ENCODE measurements at places on chromosomes 4 and X.

DNA sequence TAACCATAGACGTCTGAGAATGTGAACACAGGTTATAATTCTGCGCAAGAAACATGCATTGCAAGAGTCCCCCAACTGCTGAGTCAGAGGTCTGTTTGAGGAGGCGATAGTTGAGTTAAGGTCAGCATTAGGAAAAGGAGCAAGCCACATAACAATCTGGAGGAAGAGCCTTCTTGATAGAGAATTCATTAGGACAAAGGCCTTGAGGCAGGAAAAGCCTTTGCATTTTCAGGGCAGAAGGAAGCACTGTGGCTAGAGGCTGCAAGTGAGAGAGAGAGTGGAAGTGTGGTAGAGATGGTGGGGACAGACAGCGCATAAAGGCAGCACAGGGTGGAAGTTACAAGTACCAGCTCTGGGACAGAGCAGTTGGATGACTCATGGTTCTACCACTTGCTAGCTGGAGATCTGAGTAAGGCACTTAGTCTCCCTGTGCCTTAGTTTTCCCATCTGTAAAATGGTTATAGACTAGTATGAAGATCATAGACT is 125.8 kb upstream of the LNX1 start:
- no peak for DNase-seq

GRCh38 chr4:123615901-123616300 is 219.3 kb downstream of the SPRY1 start:
- DNase-seq, result no peak

GRCh38 chr4:159024266-159024665 is 78.6 kb upstream of the RAPGEF2 start:
- DNase-seq, result no peak

DNA sequence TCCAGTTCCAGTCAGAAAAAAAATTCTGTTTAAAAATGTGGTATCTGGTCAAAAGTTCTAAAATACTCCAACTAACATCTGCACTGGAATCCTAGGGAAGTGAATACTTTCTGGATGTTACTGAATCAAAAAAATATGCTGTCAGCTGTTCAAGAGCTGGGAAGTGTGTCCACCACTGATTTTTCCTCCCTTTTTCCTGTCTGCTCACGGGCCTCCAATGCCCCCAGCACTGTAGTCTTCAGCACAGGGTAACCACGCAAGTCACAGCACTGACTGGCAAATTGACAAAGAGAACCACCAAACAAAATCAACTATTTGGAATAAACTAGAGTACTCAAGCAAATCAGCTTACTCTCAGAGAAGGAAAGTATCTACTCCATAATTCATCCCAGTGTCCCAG is 9.9 kb downstream of the VEGFC start:
- no peak for DNase-seq

GRCh38 chr4:57214654-57215411 is 104.6 kb upstream of the IGFBP7 start:
- DNase-seq, result no peak

- DNase-seq, result no peak
These were observed 500.1 kb downstream of the STPG2 start for GRCh38 chr4:97643179-97643578.

GRCh38 chrX:106415276-106415895 is 196.4 kb upstream of the RADX start:
- DNase-seq, result no peak

DNA sequence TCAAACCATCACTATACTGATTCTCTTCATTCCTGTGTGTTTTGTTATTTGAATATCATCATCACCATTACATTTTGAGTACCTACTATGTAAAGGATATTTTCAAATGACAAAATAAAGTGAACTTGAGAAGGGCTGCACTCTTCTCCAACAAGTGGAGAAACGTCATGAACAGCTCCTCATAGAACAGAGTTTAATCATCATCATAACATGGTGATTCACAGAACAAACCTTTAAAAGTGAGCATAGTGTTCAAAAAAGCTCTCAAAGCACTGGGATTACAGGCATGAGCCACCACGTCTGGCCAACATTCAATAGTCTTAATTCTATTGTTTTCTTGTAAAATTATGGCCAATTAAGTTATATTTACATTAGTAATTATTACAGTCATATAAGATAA is 993.9 kb downstream of the PDHA2 start:
- no peak for DNase-seq

- no peak for DNase-seq
These were observed 29.9 kb downstream of the FGFRL1 start for GRCh38 chr4:1041147-1041935.

- no peak for DNase-seq
These were observed 11.6 kb downstream of the RBMX2 start for GRCh38 chrX:130413415-130413814.

DNA sequence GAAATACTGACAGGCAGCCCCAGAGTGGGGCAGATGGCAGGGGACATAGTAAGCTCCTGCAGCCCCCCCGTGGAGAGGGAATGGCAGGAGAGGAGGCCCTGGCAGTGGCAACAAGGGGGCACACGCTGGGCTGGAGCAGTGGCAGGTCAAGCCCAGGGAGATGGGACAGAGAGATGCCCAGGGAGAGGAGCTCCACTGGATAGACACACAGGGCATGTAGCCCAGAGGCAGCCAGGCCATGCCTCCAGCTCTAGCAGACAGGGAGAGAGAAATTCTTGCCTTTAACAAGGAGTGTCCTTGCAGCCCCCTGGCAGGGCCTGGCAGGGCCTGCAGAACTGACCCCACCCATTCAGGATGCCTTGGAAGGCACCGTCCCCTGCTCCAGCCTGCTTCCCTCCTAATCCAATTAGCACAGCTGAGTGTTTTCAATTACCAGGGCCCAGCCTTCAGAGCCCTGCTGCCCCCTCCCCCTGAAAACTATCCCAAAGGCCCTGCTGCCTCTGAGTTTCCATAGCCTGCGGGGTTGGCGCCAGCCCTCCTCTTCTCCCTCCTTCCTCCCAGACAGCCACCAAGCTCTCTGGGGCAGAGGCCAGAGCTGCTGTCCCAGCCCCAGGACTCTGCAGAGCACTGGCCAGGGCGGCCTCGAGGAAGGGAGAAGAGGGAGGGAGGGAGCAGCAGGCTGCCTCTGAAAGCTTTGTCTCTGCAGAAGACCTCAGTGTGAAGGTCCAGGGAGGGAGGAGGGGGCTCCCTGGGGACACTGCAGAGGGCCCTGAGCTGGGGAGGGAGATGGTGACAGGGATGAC is 12.5 kb downstream of the L1CAM start:
- no peak for DNase-seq

- DNase-seq, result peak; percentile 15
These were observed 72.9 kb upstream of the ENOX2 start for GRCh38 chrX:130975947-130976346.

GRCh38 chr4:177596035-177596434 is 153.8 kb upstream of the AGA start:
- DNase-seq, result peak; percentile 26

DNA sequence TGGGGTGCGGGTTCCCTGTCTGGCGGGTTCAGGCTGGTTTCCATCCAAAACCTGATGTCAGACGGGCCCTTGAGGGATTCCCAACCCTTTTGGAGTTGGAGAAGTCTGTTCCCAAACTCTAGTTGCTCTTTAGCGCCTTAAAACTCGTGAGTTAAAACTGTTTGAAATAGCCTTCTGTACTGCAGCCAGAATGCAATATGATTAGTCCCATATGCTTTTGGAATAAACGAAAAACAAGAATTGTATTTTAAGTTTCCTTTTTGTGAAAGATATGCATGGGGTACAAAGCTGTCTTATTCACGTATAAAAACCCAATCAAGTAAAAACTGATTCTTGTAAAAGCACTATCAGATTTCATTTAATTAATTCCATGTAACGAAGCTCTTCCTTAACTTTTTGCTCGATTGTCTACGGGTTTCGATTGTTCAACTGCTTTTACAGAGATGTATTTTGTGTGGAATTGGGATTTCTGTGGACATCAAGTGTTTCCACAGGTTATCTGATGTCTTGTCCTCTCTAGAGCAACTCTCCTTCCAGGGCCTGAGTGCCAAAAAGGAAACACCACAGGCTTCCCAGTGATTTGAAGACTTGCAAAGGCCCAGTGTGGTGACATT is 49.5 kb downstream of the CLDN34 start:
- no peak for DNase-seq

DNA sequence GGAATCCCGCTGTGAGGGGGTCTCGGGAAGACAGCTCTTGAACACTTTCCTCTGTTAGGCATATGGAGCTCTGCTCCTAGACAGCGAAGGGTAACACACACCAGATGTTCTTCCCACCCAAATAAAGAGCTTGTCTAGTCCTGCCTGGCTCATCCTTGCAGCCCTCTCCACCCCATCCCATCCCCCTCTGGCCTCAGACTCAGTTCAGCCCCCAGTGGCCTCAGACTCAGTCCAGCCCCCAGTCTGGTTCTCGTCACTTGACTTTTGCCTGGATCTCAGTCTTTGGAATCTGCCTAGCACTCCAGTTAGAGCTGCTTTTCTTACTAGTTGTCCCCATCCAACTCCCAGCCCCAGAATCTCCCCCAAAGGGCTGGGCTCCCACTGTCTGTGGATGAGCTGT is 14.9 kb downstream of the RAB33A start:
- no peak for DNase-seq

DNA sequence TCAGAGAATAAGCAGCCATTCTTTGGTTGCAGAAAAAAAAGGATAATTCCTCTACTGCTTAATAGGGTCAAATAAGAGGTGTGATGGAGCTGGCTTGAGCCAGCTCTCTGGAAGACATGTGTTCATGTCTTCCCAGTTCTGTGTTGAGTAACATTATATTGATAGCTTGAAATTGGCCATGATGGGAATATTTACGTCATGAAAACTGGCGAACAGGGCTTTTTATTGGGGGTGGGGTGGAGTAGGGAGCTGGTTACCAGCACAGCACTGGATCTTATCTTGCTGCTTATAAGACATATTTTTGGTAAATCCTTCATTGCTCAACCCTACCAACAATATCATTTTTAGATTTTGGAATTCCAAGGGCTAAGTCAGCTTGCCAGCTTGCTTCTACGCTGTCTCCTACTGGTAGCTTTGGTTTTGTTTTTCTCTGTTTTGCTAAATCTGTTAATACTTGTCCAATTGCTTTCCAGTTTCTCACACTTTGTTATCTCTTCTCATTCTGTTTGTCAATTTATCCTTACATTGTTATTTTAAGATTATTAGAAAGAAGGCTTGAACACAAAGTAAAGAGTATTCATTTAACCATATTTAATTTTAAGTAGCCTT is 25.3 kb upstream of the GBA3 start:
- no peak for DNase-seq

GRCh38 chrX:12467321-12467720 is 323.9 kb upstream of the PRPS2 start:
- no peak for DNase-seq

- no peak for DNase-seq
These were observed 98.6 kb upstream of the SCML1 start for GRCh38 chrX:17638731-17639130.

GRCh38 chrX:108216919-108217571 is 125.5 kb downstream of the ATG4A start:
- no peak for DNase-seq

DNA sequence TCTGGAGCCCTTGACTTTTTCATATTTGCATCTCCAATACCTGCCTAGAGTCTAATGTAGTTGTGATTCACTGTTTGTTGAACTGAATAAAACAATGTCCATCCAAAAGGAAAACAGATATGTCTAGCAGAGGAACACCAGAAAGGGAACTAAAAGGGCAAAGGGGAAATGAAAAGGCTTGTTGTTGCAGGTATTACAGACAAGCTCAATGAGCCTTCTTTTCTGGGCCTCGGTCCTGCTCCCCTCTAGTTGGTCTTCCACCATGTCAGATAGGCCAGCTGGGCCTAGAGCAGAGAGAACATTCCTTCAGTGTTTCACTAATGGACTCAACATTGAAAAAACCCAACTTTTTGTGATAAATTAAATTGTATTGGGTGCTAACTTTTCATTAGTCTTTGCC is 55.4 kb downstream of the ZFX start:
- DNase-seq, result no peak

DNA sequence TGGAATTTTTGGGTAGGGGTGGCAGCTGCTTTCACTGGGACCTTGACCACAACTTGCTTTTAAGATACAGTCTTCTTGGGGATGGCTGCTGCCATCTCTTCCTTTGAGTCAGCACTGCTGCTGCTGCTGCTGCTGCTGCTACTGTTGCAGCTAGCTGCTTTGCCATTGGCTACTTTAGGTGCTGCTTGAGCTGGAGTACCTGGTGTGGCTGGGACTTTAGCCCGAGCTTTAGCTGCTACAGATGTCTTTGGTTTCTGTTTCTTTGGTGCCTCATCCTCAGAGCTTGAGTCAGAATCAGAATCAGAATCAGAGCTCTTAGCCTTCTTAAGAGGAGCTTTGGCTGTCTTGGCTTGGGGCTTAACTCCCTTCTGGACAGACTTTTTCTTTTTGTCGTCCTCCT is 52.2 kb downstream of the FAM9B start:
- DNase-seq, result no peak

GRCh38 chr4:101018836-101019235 is 328.5 kb downstream of the PPP3CA start:
- DNase-seq, result no peak

GRCh38 chr4:154073107-154073822 is 284.4 kb upstream of the SFRP2 start:
- DNase-seq, result peak; percentile 6

DNA sequence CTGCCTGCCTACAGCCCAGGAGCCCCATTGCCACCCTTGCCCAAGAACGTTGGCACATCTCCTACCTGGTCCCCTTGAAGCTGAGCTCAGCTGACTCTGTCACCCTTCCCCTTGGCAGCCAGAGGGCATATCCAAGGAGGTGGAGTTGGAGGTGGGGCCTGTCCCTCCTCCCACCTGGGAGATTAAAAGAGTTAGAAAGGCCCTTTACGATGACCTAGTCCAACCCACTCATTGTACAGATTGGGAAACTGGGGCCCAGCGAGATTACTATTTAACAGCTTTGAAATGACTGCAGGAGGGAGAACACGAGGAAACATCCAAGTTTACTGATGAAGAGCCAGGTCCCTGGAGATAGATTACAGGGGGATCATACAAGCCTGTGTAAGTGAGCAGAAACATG is at the start of gene P2RY4:
P2RY4 (minus strand) TSS at position 101 of the 400 bp plus-strand sequence. CDS start 580 bp downstream, outside the sequence.
- no peak for DNase-seq

DNA sequence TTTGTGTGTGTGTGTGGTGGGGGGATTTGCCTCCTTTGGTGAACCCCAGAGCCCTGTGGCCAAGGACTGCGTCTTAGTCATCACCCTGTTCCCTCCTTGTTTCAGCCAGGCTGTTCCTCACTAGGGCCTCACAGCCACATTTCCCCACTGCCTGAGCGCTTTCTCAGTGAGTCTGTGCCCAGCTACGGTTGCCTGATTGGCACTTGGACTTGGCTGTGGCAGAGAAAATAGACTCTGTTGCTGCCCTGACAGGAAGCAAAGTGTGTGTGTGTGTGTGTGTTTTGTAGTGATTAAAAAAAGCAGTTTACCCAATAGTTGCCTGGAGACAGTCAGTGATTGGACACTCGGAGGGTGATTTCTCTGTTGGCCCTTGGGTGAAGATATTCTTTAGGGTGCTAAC is 113.0 kb downstream of the UCHL1 start:
- no peak for DNase-seq

GRCh38 chr4:165738571-165738970 is 134.5 kb upstream of the TLL1 start:
- DNase-seq, result no peak
